Activated T-cell treated with anti-CD3 and anti-CD28 coated beads, Interleukin-2, amount 50 U/mL, for 72 hours (primary cell): ENCODE measurements at places on chromosomes 6 and 20. TPM values are rescaled to one million over a fixed set of nuclear protein-coding genes. Genes with fewer than 3 reads are reported as not detected.

The ATRN gene
- total RNA-seq: 11.6 TPM

The TAAR8 gene
- total RNA-seq: not detected

The CDSN gene
- total RNA-seq: not detected

The OR14J1 gene
- total RNA-seq: not detected

The C2 gene
- 3.4 TPM for total RNA-seq

The PBX2 gene
- 98.3 TPM for total RNA-seq

- DNase-seq: no peak
Measured at GRCh38 chr20:31851240-31851955, 6.0 kb upstream of the FOXS1 start.

DNA sequence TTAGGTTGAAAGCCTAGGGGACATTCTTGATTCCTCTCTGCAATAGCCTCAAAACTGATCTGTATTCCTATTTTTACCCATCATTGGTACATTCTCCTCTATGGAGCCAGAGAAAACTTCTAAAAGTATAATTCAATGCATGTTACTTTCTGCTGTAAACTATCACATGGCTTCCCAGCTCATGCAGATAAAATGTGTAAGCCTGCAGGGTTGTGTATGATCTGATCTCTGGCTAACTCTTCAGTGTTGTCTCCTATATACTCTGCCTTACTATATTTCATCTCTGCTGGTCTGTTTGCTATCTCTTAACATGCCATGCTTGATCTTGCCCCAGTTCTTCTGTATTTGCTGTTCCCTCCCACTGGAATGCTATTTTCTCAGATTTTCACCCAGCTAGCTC lies 323.3 kb upstream of the RSPO3 start:
- DNase-seq: no peak

DNA sequence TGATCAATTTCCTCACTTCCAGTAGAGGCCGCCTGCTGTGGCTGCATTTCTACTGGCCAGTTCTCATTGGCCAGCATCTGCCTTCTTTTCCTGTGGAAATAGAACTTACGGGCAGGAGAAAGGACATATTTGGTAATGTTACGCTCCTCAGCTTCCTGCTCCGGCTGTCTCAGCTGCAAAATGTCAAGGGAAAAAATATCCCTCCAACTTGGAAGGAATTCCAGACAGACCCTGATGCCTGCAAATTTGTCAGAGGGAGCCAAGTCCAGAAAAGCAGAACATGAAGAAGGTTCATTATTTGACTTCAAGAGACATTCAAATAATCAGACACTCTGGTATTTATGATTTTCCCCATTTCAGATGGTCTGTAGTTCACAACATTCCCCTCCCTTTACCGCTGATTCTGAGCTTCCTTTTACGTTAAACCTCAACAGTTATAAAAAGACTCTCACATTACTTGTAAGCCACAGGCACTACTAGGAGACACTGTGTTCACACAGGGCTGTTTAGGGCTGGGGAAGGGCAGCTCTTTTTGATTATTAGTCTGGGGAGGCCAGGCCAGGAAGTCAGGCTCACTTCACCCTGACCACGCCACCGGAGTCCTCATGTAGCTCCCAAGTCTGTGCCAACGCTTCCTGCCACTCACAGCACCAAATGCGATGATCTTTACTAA lies 179.6 kb upstream of the CCN2 start:
- DNase-seq: no peak

DNA sequence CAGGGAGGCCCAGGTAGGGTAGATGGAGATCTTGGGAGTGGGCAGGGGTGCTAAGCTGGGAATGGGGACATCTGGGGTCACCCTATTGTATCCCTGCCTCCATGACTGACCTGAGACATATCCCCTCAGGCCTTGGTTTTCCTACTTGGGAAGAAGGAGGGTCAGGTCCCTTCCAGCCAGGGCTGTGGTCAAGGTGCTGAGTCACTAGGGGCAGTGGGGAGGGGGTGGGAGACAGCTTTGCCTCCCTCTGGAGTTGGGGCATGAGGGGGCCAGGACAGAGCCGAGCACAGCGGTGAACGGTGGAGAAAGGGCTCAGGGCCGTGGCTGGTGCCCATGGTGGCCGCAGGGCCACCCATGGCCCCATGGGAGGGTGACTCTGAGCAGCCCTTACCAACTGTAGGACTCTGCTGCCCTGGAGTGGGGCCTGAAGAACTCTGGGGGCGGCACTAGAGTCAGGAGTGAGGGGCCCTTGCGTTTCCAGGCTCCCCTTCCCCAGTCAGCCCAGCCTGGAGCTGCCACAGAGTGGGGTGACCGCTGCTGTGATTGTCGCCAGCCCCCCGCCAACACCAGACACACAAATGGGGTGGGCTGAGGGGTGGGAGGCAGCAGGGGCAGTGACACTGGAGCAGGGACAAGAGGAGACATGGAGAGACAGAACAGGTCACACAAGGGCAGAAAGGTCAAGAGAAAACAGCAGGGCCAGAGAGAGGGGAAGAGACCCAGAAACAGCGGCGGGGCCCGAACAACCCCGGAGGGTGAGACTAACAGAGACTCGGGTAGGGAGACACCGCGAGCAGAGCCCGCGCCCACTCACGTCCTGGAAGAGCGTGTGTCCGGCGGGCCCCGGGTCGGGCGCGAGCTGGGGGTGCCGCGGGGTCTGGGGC lies 576 bp downstream of the NECAB3 start:
- DNase-seq: no peak

GRCh38 chr20:62820962-62821725 lies 4.3 kb downstream of the COL9A3 start:
- DNase-seq: no peak

DNA sequence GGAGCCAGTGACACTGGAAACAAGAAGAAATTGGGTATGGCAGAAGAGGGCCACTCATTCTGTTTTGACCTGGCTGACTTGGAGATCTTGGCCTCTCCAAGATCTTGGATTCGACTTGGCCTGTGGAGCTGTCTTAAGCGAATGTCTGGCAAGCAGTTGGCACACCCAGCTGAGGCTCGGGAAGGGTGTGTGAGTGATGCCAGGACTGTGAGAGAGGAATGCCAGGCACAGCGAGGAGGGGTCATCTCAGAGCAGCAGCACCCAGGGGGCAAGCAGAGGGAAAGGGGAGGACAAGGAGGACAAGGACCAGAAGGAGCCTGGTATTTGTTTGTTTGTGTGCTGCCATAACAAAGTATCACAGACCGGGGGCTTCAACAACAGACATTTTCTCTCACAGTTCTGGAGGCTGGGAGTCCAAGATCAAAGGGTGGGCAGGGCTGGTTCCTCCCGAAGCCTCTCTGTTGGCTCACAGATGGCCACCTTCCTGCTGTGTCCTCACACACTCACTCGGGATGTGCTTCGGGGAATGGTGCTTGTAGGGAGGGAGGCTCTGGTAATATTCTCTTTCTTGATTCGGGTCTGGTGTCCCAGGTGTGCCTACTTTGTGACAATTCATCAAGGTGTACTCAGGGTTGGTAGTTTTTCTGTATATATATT lies 33.0 kb downstream of the RPP40 start:
- DNase-seq: no peak

GRCh38 chr20:32908334-32909292 lies 49.9 kb downstream of the EFCAB8 start:
- no peak for DNase-seq

GRCh38 chr20:13180986-13181889 lies 39.8 kb upstream of the ISM1 start:
- no peak for DNase-seq

DNA sequence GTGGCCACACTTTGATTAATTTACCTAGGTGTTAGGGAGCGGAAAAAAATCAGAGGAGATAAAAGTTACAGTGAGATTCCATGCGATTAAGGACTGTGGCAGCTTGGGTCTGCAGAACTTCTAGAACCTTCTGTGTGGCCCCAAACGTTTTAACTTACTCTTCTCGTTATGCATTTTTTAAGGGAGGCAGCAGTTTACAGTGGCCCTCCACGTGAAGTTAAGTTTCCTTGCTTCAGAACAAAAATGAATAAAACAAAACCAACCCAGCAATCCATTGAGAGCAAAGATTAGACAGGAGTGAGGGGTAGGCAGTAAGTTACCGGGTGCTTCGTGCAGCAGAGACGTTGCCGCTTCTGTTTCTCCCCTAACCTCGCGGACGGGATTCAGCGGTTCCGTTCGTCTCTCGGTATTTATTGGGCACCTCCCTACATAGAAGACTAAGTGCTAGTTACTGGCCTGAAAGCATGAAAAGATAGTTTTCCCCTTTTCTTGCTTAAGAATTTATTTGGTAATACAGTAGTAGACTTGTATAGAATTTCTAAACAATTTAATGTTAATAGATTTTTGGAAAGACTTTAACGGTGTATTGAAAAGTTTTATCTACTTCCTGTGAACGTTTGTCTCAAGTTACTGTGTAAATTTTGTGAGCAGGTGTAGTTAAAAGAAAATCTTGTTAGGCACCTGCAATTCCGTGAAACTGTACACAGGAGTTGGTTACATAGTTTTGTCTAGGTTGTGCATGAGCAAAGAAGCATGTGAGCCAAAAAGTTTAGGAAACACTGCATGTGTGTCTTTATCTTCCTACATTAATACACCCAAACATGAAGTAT lies 1.1 kb downstream of the BAG2 start:
- peak; percentile 37 for DNase-seq

DNA sequence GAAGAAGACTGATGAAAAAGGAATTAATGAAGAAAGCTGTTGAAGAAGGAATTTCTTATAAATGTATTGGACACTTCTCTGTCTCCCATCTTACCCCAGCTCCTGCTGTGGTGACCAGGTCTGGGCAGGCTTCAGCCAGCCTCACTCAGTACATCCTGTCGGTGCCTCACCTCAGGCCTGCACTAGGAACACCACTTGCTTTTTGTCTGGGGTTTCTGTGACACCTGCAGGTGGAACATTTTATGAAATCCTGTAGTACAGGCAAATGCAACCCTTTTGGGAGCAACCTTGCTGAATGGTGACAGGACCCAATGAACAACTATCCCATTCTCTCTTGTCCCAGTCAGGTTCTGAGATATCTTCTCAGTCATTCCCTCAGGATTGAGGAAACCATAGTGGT lies 129.7 kb downstream of the PRDM13 start:
- no peak for DNase-seq
